ENCODE measurements at places on chromosomes 7 and 10. TPM values are rescaled to one million over a fixed set of nuclear protein-coding genes. Genes with fewer than 3 reads are reported as not detected.

The HSPA12A gene
- total RNA-seq: 0.05 TPM

The CTNNA3 gene
- not detected for total RNA-seq

The ASL gene
- total RNA-seq: 87.2 TPM

The MEOX2 gene
- total RNA-seq: 34.8 TPM

The TMEM196 gene
- total RNA-seq: not detected
